Thyroid gland (tissue), 4 donors: ENCODE measurements at places on chromosomes 2 and 18. TPM values are rescaled to one million over a fixed set of nuclear protein-coding genes. Genes with fewer than 3 reads are reported as not detected.

MARCO gene
- 4.5 TPM for total RNA-seq

DNA sequence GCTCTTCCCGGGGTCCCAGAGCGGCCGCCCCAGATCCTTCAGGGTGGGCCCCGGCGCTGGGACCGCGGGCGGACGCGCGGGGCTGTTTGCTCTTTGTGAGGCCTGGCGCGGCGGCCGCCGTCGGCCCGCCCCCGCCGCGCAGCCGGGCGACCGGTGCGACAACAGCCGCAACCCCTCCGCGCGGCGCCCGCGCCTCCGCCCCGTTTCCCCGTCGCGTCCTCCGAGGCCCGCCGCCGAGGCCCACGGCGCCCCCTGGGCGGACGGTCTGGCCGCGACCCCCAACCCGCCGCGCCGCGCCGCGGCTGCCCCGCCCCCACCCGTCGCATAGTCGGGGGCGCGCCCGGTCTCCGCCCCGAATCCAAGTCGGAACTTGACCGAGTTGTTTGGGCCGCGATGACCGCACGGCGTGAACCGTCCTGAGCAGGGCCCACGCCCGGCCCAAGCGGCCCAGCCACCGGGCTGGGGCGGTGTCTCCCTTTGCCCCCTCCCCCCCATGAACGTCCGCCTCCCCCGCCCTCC, 448 bp downstream of the YPEL5 start:
- no peak for DNase-seq

DNA sequence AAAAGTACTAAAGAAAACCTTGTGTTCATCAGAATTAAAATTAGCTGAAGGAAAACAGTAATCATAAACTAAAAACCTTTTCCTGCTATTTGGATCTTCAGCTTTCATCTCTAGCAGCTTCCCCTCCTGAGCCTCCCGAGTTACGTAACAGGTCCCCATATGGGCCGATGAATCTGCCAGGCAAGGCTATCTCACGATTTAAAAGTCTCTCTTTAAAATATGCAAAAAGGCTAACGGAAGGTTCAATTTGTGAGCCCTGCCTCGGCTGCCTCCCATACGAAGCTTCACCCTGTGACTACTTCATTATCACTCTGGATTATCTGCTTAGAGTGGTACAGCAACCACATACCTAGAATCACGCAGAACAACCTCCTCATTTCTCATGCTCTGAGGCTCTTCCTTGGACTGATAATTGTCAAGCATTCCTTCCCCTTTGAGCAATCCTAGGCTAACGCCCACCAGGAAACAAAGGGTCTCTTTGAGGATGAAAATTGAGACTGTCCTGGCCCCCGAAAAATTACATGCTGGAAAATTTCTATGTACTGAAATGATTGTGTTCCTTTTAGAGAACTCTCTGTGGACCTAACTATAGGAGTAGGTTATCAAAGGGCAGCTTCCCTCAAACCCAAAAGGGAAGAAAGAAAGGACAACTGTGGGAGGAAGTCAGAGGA, 147.4 kb downstream of the ZEB2 start:
- DNase-seq = no peak

GRCh38 chr2:73987109-73987947, 2.6 kb downstream of the TET3 start:
- peak; percentile 37 for DNase-seq

GRCh38 chr18:69763002-69763401, 184.7 kb downstream of the CD226 start:
- no peak for DNase-seq

NCL gene
- total RNA-seq = 105 TPM

GRCh38 chr2:125224830-125225229, 1199.7 kb downstream of the CNTNAP5 start:
- DNase-seq = no peak

PTPN18 gene
- total RNA-seq = 69.8 TPM

DNA sequence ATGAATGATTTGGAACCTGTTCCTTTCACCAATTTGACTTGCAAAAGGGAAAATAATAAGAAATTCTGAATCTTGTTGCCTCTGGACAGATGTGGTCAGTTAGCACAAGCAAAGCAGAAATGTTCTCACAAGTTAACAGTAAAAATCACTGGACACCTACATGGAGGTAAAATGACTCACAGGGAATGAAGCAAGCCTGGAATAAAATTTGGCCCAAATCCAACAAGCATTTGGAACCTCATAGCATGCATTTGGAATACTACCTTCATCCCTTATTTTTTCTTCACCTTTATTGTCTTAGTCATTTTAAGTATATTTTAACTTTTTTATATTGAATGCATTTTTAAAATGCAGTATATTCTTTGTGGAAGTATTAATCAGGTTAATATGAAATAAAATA, 602.9 kb downstream of the ARHGAP15 start:
- no peak for DNase-seq

DNA sequence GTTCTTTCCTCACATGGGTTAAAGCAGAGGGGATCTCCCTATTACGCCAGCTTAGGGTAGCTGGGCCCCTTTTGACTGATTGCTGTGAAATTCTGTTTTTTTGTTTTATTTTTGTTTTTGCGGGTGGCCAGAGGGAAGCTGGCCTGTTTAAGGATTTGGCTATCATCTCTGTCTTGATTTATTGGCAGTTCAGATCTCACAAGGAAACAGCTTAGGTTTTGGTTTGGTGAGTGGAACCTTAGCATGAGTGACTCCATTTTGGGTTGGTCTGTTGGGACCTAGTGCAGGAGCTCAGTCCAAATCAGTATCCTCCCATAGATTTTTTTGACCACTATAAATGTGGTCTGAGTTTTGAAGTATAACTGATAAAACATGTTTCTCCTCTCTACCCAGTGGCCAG, 25.6 kb upstream of the NTSR2 start:
- no peak for DNase-seq

- no peak for DNase-seq
Measured at GRCh38 chr2:9966491-9967022, 15.1 kb downstream of the GRHL1 start.

EFEMP1 gene
- total RNA-seq = 389 TPM

GRCh38 chr2:199309973-199310372, 147.8 kb downstream of the SATB2 start:
- no peak for DNase-seq

DNA sequence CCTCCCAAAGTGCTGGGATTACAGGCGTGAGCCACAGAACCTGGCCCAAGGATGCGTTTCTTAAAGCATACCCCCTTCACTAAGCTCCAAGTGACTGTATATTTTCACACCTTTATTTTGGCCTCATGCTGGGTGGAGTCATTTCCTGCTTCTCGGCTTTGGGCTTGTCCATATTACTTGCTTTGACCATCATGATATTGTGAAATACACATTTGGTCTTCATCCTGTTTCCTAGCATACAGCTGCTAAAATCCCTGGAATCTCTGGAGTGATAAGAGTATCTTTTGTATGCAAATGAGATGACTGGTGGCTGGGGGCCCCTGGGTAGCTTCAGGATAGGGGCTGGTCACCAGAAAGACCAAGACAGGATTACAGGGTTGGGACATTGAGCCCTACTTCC, 17.6 kb upstream of the COLEC12 start:
- DNase-seq = no peak

GRCh38 chr18:59547581-59548182, 149.5 kb downstream of the CCBE1 start:
- DNase-seq = peak; percentile 71

CXCR2 gene
- total RNA-seq = 0.59 TPM
